ENCODE measurements at places on chromosomes 2 and 18.

- peak; percentile 2 for DNase-seq
Observed at GRCh38 chr18:46475390-46475752, 181.6 kb downstream of the LOXHD1 start.

DNA sequence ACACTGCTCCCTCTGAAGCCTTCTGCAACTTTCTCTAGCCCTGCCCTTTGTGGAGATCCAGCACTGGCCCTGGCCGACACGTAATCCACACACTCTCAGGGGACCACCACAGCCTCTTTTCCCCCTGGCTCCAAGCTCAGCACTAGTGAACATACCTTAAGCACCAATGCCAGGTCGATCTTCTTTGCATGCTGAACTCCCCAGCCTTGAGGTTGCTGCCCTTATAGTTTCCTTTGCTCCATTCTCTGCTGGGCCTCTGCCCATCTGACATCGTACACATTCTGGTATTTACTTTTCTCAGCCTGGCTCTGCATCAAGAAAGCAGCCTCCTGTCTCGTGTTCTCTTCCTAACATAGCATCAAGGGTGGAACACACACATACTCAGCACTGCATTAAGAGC, 361.5 kb downstream of the LPIN1 start:
- peak; percentile 70 for DNase-seq

GRCh38 chr2:236161531-236161930, 6.7 kb downstream of the GBX2 start:
- DNase-seq = no peak

DNA sequence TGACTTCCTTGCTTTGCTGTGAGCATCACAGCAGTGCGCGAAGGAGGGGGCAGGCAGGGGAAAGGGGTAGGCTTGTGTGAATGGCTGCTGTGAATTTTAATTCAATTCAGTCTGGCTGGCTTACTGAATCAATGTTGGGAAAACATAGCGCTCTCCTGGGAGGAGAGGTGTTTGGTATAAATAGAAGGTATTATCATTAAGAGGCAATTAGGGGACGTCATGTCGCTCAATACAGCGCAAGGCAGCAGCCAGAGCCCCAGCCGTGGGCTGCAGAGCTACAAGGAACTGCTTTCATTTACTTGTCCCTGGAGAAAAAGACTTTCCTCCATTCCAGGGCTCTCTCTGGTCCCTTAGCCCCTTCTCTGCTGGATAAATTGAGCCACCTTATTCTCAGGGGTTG, 181.4 kb upstream of the MSH6 start:
- no peak for DNase-seq

DNA sequence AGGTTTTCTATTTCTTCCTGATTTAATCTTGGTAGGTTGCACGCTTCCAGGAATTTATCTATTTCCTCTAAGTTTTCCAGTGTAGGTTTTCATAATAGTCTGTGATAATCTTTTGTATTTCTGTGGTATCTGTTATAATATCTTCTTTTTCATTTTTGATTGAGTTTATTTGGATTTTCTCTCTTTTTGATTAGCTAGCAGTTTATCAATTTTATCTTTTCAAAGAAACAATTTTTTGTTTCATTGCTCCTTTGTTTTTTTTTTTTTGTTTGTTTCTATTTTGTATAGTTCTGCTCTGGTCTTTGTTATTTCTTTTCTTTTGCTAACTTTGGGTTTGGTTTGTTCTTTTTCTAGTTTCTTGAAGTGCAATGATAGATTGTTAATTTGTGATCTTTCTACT, 51.3 kb downstream of the G6PC2 start:
- DNase-seq = no peak

GRCh38 chr2:109647636-109648035, 33.5 kb downstream of the SOWAHC start:
- DNase-seq = no peak

DNA sequence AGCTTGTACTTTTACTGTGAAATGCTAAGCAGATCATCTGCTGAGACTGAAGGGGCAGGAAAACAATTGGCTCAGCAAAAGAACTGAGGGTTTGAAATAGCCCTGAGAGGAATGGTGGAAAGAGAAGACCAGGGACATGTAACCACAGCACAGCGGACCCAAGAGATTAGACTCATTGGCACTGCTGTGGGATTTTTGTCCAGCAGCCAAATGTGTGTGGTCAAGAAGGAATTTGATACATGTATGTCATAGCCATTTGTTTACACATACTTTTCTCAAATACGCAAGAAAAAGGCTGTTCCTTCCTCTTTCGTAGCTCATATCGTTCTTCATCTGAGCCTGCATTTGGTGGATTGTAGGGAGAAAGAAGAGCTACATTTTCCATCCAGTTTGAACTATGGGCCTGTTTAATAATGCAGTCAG, 73.8 kb downstream of the TRABD2A start:
- DNase-seq = no peak

Measured in right forelimb (tissue), 1 donor.